ENCODE measurements at places on chromosomes 2 and 18. TPM values are rescaled to one million over a fixed set of nuclear protein-coding genes. Genes with fewer than 3 reads are reported as not detected.

GRCh38 chr2:170878505-170878904 is 50.5 kb upstream of the GORASP2 start:
- DNase-seq, result no peak

Gene IL1B
- 4.0 TPM for total RNA-seq

- no peak for DNase-seq
Measured at GRCh38 chr18:58228176-58228575, 184.2 kb downstream of the NEDD4L start.

DNA sequence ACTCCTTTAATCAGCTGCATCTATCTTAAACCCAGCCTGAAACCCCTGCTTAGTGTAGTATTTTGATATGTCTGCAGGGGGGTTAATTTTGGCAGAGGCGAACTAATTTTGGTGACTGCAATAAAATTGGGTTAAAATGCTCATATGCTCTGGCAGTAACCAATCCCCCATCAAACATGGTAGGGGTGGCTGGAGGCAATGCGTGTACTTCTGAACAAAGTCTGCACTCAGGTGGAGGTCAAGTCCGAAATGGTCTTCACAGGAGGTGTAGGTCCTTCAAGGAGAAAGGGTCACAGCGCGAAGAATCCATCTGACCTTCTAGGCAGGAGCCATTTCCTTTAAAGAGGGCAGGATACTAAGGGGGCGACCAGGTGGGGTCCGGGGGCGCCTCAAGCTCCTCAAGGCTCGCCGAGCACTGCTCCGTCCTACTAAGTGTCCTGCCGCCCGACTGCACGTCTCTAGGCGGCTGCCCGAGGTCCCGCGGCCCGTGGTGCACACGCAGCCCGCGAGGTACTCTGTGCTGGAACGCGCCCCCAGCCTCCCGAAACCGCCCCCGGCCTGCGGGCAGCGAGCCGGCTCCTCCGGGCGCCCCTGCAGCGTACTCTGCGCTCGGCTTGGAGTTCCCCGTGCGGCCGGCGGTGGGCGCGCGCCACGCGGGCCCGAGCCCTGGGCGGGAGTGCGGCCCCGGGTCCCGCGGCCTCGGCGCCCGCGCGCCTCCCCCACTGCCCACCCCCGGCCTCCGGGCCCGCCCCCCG is 1.7 kb upstream of the LDLRAD4 start:
- no peak for DNase-seq

Gene HDHD2
- total RNA-seq, result 19.0 TPM

DNA sequence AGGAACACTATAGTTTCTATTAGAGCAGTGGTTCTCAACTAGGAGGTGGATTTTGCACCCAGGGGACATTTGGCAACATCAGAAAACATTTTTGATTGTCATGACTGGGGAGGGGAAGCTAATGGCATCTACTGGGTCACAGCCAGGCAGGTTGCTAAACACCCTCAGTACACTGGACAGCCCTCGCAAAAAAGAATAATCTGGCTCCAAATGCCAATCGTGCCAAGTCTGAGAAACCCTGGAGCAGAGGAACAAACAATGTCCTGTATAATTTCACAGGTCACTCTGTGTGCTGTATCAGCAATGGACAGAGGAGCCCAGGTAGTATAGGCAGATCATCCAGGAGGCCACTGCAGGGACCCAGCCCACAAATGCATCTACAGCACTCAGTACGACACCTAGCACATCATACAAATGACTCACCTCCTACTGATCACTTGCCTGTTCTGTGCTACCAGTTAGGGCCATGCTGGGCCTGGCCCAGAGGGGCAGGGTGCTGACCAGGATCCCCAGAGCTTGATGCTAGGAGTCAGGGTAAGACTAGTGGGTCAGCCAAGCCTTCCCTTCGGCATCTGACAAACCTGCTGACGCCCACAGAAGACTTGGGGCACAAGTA is 37.6 kb downstream of the SFXN5 start:
- no peak for DNase-seq

Gene TRIB2
- total RNA-seq, result 85.6 TPM

DNA sequence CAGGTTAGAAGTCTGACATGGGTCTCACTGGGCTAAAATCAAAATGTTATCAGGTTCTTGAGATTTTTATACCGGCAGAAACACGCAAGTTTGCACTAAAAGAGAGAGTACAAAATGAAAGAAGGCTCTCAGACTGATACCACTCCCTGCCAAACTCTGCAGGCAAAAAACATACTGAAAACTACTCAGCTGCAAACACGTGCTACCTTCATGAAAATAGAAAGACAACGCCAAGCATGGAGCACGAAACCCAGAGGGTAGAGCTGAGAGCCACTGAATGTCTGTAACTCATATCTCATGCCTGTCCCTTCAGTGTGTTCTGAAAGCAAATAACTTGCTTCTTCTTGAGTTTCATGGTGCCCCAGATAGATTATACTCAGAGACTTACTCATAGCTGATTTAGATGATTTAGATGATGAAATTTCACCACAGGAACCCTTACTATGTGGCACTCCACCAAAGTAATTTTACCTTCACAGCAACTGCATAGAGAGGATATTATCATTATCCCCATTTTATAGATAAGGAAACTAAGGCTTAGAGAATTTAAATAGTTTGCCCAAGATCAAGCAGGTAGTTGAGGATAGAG is 313.0 kb upstream of the SLC39A10 start:
- DNase-seq, result no peak

- no peak for DNase-seq
Measured at GRCh38 chr2:142741764-142742269, 135.6 kb upstream of the KYNU start.

- DNase-seq, result no peak
Measured at GRCh38 chr2:114968748-114969400, 526.4 kb downstream of the DPP10 start.

Gene DIS3L2
- 32.5 TPM for total RNA-seq

DNA sequence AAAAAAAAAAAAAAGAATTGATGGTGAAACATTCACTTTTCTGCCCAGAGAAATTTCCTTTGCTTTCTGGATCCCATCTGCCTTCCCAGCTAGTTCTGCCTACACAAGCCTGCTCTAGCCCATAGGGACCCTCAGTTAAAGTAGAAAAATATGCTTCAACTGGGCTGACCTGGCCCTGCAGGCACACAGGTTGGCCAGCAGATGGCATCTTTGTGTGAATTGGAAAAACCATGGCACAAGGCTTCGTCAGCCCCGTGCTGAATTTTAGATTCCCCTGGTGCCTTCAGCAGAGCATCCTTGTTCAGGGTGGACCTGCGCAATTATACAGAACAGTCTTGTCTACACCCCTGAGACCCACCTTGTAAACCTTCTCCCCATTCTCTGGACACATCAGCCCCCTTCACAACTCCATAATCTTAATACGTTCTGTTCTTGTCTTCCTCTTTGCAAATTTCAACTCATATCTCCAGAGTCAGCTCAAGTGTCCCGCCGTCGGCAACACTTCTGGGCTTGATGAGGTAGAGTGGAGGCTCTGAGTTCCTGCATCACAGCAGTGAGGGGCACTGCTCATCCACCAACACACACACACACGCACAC is 114.5 kb downstream of the INSIG2 start:
- no peak for DNase-seq

DNA sequence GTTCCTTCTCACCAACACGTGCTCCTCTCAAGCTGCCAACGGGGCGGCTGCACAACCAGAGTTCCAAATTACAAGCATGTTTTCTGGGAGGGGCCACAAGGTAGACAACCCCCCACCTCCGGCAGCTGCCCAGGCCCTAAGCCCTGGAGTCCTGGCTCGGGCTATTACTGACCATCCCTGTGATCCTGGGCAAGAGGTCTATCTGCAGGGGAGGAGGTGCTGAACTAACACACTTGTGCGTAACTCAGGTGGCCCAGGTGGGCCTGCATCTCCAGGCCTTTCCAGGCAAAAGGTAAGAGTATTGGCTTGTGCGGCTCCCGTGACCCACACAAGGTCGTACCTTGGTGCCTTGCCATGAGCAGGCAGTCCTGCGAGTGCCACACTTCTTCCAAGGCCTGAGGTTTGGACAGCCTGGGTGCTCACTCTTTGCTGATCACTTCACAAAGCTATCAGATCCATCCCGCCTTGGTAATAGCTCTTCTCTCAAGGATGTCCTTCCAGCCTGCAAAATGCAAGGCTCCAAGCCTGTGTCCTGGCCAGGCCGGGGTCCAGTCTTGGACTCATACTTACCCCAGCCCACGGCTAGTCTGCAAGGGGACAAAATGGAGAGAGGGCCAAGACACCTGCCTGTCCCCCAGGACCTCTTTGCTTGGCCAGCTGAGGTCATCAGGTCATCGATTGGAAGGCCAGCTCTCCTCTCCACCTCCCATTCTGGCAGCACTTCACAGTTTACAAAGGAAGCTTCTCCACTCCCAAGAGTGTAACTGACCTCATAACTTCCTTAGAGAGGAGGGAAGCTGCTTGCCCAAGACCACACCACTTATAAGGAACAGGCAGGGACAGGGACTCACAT is 33.9 kb downstream of the ADRA2B start:
- no peak for DNase-seq

Gene GREB1
- total RNA-seq, result 13.5 TPM

- DNase-seq, result no peak
Measured at GRCh38 chr2:119408221-119408619, 23.4 kb upstream of the TMEM37 start.

- DNase-seq, result no peak
Measured at GRCh38 chr2:104866122-104866864, 12.4 kb downstream of the POU3F3 start.

GRCh38 chr2:204258890-204259289 is 286.4 kb upstream of the PARD3B start:
- DNase-seq, result no peak

DNA sequence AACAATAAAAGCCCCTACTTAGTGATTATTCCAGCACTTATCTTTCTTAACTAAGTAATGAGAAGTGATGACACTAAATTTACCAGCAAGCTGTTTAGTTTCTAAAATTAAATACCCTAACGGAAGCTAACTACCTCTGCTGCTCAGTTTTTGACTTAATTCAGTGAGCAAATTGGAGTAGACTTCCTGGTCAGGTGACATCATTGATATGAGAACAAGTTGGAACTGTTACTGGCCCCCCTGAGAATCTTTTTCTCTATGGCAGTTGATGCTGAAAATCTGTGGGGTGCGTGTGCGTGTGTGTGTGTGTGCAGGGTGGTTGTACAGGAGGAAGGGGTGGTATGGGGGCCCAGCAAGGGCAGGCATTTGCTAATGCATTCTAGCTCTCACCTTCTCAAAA is 35.5 kb upstream of the BMP10 start:
- DNase-seq, result no peak

DNA sequence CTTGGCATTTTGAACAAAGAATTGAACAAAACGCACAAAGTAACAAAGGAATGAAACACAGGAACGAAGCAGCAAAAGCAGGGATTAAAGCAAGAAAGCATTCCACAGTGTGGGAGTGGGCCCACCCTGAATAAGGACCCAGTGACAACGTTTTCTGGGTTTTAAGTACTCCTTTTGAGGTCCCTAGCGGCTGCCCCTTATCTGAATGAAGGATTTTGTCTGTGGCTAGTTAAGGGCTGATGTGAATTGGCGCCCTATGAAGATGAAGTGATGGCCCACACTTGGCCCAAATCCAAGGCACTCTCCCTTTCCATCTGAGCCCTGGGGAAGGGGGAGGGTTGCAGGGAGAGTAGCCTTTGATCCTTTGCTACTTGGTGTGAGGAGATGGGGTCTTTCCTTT is 7.8 kb upstream of the CCDC141 start:
- no peak for DNase-seq

GRCh38 chr2:40105593-40105992 is 326.5 kb upstream of the THUMPD2 start:
- DNase-seq, result no peak

- DNase-seq, result no peak
Measured at GRCh38 chr2:203490391-203490790, 44.7 kb downstream of the RAPH1 start.

DNA sequence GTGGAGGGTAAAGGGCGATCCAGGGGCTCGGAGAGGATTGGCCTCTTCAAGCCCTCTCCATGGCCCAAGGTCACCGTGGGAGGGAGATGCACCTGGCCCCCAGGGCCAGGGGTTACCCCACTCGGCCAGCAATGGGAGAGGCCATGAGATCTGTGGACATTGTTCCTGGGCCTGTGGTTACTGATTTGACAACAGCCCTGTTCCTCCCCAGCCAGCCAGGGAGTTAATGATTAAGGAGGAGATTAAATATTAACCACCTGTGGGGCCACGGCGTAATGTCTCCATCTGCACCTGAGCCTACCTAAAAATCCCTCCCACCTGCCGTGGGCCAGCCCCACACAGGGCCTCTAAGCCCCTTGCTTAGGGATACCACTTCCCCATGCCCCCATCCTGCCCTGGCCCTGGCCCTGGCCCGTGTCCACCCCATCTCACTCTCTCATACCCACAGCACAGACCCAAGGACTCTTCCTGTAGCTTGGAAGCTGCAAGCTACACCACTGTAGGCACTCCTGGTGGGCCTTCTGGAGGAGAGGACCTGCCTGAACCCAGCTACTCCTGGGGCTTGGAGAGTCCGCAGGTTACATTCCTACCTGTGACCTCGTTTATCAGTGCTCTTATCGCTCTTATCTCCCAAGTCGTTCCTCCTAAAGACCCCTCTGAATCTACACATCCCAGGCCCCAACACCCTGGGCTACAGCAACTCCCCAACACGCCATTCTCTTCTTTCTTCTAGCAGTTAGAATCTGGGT is 32.1 kb downstream of the ZFP36L2 start:
- DNase-seq, result no peak

Gene ARHGEF4
- total RNA-seq, result 6.5 TPM

Gene RNPEPL1
- 71.1 TPM for total RNA-seq

GRCh38 chr18:3554811-3555427 is 104.9 kb downstream of the TGIF1 start:
- no peak for DNase-seq

Gene SPC25
- total RNA-seq, result 1.1 TPM

DNA sequence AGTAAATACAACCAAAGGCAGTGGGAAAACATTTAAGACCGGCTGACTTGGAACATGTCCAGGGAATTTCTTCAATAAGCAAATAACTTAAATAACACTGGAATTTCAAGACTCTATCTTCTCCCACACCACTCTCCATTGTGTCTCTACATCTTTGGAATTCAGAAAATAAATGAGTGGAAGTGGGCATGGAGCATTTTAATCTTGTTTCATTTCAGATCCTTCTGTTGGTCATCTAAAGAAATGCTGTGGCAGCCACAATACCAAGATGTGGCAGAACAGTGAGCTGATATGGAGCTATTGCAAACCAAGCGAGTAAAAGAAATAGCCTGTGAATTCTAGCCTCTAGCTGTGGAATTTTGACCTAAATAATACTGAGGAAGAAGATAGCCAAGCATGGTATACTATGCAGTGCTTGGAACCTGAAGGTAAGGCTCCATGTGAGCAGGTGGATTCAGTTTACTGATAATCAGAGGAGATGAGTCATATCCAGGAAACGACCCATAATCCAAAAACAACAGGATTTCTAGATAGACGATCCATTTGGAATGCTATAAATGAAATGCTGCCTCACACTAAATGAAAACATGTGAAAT is 157.1 kb upstream of the SCN7A start:
- DNase-seq, result no peak

GRCh38 chr2:196220671-196221070 is 49.3 kb upstream of the STK17B start:
- no peak for DNase-seq

DNA sequence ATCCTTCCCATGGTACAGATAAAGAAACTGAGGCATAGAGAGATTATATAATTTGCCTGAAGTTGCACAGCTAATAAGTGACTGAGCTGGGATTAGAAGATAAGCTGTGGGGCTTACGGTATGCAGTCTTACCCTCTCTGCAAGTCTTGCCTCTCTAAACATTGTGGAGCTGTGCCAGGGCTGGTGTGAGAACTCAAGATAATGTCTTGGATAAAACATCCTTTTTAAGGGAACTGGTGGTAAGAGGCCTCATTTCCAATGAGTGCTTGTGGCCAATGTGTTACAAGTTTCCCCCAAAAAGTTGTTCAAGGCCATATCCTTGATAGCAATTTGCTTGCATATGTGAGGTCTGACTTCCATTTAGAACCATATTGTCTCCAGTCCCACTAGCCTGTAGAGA is 84.3 kb upstream of the ETAA1 start:
- DNase-seq, result no peak

Measured in thoracic aorta (tissue), 2 donors.